ENCODE measurements at places on chromosomes 12 and 14.

DNA sequence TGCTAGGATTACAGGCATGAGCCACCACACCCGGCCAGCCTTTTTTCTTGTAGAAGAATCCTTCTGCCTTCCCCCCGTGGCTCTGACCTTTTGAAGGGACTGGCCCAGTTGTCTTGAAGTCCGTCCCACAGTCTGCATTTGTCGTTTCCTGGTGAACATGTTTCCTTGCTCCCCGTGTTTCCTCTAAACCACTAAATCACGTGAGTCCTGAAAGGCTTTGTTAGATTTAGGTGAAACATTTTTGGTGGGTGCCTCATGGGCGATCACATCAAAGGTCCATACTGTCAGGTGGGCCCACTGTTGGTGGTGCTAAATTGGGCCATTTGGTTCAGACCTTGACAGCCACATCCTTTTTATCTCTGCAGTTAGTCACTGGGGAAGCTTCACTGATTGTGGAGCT is 26.3 kb downstream of the MLXIP start:
- DNase-seq: no peak

- no peak for DNase-seq
Measured at GRCh38 chr14:33529787-33530757, 420.8 kb downstream of the EGLN3 start.

DNA sequence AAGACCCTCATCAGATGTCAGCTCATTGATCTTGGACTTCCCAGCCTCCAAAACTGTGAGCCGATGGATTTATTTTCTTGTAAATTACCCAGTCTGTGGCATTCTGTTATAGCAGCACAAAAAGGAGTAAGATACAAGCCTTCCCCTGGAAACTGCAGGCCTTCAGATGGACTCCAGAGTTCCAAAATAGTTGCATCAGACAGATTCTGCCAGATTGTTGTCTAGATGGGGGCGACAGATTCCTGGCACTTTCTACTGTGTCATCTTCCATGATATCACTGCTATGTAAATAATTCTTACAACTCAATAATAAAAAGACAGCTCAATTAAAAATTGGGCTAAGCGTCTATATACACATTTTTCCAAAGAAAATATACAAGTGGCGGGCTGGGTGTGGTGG is 17.2 kb upstream of the MARK3 start:
- DNase-seq: no peak

DNA sequence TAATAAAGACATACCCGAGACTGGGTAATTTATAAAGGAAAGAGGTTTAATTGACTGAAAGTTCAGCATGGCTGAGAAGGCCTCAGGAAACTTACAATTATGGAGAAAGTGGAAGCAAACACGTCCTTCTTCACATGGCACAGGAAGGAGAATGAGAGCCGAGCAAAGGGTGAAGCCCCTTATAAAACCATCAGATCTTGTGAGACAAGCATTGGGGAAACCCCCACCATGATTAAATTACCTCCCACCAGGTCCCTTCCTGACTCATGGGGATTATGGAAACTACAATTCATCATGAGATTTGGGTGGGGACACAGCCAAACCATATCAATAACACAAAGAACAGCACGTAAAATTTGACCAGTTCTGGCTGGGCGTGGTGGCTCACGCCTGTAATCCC is 85.6 kb upstream of the ATF7IP start:
- no peak for DNase-seq

DNA sequence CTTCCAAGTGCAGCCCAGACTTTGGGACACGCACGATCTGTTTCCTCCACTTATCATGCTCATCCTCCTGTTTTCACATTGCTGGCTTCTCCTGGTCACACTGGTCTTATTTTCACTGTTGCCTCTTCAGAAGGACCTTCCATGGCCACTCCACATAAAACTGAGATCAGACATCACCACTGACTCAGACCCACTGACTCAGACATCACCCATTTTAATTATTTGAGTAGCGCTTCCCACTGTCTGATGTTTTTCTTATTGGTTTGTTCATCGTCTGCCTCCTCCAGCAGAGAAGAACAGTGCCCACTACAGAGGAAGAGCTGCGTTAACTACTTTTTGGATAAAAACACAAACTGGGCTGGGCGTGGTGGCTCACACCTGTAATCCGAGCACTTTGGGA is 270.5 kb upstream of the PWP1 start:
- DNase-seq: no peak
